ENCODE measurements at places on chromosomes 13 and 19.

GRCh38 chr13:79679334-79679733 lies 198.4 kb downstream of the NDFIP2 start:
- DNase-seq: no peak

- no peak for DNase-seq
Measured at GRCh38 chr19:5949792-5950305, 28.1 kb downstream of the RANBP3 start.

GRCh38 chr19:1665565-1666047 lies 13.2 kb upstream of the TCF3 start:
- DNase-seq: no peak

GRCh38 chr19:41918653-41919244 lies 9.5 kb downstream of the ERFL start:
- DNase-seq: no peak

DNA sequence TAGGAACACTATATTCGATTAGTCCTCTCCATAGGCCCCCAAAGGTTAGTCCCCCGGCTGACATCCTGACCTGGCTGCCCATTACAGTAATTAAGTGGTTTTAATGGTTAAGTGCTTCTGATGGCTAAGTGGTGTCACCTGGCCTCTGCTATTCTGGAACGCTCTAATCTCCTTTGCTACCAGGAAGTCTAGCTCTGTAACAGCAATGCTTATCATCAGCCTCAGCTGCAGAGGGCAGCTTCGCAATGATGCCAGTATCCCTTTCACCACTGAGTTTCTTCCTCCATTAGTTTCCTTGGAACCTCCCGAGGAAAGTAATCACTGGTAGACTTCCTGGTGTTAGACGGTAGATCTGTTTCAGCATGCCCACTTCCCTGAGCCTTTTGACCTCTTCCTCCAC lies 8.6 kb upstream of the RNF6 start:
- no peak for DNase-seq

- no peak for DNase-seq
Measured at GRCh38 chr13:98416408-98416807, 160.5 kb downstream of the STK24 start.

GRCh38 chr13:33838647-33839046 lies 20.7 kb downstream of the RFC3 start:
- DNase-seq: no peak

DNA sequence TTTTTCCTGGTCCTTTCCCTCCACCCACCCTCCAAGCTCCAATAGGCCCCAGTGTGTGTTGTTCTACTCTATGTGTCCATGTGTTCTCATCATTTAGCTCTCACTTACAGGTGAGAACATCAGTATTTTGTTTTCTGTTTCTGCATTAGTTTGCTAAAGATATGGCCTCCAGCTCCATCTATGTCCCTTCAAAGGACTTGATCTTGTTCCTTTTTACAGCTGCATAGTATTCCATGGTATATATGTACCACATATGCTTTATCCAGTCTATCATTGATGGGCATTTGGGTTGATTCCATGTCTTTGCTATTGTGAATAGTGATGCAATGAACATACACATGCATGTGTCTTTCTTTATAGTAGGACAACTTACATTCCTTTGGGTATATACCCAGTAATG lies 47.1 kb upstream of the ZNF30 start:
- no peak for DNase-seq

GRCh38 chr19:13884726-13885591 lies 8.0 kb downstream of the NANOS3 start:
- no peak for DNase-seq

GRCh38 chr13:53012707-53013106 lies 15.9 kb upstream of the OLFM4 start:
- no peak for DNase-seq

DNA sequence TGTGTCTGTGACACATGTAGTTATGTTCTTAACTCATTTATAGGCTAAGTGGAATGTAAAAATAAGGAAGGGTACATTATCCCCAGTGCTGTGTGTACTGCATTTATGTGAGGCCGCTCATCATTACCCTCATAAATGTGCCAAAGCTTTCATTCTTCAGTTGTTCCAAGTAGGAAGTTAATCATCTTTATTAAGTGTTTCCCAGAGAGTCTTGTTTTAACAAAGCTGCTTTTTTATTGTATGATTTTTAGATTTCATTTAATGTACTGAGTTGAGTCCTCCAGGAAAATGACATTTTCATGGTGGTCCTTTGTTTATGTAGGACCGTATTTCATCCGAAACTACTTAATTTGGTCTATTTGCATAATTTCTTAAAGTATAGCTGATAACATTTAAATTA lies 379.8 kb downstream of the DLEU7 start:
- DNase-seq: no peak

DNA sequence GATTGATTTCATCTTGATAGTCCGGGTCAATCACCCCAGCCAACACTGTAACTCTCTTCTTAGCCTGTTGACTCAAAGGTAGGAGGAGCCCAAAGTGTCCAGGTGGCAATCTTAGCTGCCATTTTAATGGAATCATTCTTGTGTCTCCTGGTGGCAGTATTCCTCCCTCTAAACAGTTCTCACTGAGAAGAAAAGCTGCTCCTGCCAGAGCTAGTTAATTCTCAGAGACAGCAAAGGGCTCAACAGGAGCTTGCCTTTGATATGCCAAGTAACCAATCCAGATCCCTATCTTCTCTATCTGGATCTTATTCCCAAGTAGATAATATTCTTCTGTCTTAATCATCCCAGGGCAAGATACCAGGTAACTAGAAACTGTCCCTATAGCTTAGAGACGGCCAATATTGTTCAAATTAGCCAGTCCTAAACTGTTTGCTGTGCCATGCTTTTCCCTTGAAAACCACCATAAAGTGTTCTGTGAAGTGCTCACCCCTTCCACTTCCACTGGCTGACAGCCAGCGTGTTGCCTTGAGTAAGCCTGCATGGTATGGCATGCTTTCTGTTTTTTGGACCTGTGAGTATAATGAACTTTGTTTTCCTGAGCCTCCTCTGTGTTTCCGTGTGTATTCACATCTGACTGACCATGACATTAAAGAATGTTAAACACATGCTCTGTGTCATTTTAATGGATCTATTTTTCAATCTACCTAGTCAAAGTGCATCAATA lies 463.7 kb upstream of the SLITRK5 start:
- no peak for DNase-seq

GRCh38 chr13:113748862-113749451 lies 10.1 kb upstream of the TMEM255B start:
- DNase-seq: no peak

- DNase-seq: no peak
Measured at GRCh38 chr19:18417250-18418028, 1.8 kb upstream of the SSBP4 start.

DNA sequence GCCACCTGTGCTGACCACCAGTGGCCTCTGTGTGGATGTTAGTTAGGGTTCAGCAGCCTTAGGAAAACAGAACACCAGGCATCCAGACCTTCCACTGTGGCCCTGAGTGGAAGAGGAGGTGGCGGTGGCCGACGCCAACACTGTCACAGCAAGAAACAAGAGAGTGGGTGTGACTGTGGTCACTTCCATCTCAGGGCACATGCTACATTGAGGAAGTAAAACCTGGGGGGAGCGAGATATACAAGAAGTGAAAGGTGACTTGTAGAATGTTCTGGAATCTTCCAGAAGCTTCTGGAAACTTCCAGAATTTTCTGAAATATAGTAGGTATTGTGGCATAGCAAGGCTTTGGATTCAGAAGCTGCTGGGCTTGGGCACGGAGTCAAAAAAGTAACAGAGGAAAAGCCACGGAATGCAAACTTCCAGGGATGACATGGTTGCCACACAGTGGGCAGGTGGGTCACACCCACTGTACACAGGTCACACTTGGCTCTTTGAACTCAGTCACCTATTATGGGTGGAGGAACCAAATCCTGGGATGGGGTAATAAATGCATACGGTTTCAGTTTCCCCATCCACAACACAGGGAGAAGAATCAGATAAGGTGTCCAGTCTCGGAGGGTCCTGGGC lies 24.3 kb downstream of the GNG7 start:
- no peak for DNase-seq

GRCh38 chr13:74073274-74073673 lies 60.9 kb downstream of the KLF12 start:
- no peak for DNase-seq

GRCh38 chr19:44875666-44876451 lies 15.2 kb upstream of the TOMM40 start:
- DNase-seq: no peak

DNA sequence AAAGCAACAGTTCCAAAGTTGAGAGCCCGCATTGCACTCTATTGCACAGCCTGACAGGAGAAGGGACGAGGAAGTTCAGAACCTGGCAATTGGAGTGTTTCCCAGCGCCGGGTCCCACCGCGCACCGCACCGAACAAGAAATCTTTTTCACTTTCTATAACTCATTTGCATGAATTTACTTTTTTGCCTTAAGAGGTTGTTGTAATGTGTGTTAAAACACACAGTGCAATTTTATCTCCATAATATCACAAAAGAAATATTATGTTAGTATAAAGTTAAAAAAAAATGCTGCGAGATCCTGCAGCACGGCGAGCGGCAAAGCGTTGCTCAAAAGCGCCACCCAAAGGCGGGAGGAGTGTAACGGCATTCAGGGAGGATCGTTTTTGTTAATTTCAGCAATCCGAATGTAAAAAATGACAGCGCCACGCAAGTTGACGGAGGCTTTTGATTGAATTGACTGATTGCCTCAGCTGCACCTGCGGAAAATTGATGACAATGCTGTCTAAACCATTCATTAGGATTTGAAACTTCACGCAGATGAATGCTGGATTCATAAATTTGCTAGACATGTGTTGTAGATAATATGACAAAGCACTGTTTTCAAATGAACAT lies 303.6 kb upstream of the ZNF507 start:
- DNase-seq: no peak

GRCh38 chr13:82758044-82758443 lies 1124.2 kb downstream of the SLITRK1 start:
- no peak for DNase-seq

GRCh38 chr19:35629332-35629633 lies 447 bp downstream of the RBM42 start:
- no peak for DNase-seq

DNA sequence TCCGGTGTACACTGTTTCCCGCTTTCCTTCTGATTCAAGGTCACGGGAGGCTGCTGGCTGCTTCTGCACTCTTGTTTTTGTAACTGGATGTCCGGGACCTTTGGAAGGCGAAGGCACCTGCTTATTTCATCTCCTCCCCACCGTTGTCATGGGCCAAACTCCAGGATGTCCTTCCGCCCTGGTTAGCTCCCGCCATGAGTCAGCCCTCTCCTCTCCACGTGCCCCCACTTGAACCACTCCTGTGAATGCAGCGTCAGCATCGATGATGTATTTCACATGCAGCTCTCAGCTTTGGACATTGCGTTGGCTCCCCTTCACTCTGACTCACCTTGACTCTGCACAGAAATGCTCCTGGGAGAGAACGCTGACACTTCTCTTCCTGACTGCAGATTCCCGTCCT lies 5.5 kb upstream of the GALP start:
- no peak for DNase-seq

DNA sequence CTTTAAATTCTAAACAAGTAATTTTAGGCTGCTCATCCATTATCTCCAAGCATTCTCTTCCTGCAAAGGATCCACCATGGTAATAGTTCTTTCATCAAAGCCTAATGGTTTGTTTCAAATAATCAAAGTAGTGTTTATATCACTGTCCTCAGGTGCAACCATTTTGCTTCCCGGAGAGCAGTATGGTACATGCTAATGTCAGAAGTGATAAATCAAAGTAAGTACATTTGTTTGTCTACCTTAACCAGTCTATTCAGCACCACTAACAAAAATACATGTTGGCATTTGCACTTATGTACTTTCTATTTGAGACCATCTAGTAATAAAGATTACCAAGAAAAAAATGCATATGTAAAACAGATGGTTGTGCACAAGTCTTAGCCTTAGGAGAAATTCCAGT lies 37.5 kb downstream of the DACH1 start:
- DNase-seq: no peak

GRCh38 chr19:46270521-46271256 lies 26.2 kb upstream of the HIF3A start:
- DNase-seq: no peak

DNA sequence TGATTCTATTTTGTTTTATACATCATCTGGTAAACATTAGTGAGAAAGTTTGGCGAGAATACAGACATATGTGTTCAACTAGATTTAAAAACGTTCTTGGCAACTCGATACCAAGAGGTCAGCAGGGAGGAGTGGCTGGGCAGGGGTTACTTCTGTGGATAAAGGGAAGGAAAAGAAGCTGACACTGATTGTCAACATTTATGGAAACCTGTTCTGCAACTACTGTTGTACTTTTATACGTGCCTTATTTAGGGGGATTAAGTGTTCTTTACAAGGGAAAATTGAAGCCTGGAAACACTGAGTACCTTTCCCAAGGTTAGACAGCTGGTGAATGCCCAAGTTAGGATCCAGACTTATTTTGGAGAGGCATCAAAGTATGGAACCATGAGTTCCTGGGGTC lies 65.0 kb downstream of the MTUS2 start:
- no peak for DNase-seq

- DNase-seq: no peak
Measured at GRCh38 chr13:49346460-49346859, 97.4 kb downstream of the CAB39L start.

DNA sequence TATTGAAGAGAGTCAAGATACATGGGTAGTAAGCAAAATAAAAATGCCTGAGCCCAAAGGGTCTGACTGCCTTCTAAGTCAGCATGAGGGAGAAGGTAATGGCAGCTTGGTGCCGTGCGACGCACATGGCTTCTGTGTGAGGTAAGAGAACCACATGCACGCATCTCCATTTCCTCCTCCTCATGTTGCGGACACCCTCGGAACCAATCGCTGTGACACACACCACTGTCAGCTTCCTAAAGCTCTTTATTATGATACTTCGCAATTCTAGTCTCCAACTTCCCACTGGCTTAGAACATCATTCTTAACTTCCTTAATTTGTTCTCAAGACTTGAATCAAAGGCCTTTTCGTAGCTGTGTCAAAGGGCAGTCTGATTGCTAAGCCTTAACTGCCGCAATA lies 170.1 kb downstream of the OXGR1 start:
- no peak for DNase-seq

DNA sequence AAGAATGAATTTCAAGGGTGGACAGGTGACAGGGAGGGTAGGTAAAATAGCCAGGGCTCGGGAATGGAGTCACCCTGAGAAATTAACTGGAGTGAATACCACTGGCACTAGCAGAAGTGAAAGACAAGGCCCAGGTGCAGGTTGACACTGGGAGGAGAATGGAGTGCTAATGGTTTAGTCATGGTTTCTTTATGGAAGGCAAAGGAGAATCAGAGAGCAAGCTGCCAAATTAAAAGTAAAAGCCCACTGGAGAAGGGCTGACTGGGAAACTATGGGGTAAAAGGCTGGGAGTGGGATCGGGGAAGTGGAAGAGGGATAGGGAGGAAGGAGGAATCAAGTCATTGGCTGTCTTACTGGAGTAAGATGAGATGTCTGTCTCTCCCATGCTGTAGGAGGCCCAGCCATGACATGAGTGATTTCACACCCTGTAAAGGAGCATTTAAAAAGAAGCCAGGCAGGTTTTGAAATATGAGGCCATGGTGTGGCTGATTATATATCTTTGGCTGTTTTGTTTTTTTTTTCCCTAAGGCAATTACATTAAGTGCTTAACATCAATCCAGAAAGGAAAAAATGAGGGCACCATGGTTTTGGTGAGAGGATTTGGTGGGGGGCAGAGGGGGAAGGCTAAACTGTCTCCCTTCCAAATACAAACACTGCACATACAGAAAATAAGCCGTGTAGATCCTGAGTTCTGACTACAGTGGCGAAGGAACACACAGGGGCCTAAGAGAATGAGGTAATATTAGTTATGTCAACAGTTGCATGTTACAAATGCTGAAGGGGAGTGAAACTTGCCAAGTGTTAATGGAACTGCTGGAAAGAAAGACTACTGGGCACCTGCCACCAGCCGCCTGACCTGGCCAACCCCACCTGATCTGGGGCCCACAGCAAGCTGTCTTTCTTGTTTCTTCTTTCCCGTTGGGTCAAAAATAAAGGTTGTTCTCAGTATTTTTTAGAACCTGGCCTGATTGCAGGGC lies 183.5 kb upstream of the TSC22D1 start:
- DNase-seq: no peak
